Body of pancreas (tissue), 4 donors: ENCODE measurements at places on chromosomes 4 and X. TPM values are rescaled to one million over a fixed set of nuclear protein-coding genes. Genes with fewer than 3 reads are reported as not detected.

DNA sequence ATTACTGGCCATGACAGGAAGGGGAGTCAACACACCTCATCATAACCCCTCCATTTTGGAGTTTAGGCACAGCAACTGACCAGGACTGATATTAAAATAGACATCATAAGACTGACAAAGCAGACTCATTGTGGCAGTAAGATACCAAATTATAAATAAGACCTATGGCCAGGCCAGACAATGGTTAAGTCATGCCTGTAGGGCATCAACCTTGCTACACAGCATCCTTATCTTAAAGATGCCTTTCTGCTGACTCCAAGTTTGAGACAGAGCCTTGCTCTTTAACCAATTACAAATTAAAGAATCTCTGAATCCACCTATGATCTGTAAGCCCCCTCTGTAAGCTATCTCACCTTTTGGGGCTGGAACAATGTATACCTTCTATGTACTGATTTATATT lies 65.5 kb downstream of the VCX2 start:
- no peak overlapping the region for H3K4me3 ChIP-seq
- no peak overlapping the region for H3K27ac ChIP-seq

DNA sequence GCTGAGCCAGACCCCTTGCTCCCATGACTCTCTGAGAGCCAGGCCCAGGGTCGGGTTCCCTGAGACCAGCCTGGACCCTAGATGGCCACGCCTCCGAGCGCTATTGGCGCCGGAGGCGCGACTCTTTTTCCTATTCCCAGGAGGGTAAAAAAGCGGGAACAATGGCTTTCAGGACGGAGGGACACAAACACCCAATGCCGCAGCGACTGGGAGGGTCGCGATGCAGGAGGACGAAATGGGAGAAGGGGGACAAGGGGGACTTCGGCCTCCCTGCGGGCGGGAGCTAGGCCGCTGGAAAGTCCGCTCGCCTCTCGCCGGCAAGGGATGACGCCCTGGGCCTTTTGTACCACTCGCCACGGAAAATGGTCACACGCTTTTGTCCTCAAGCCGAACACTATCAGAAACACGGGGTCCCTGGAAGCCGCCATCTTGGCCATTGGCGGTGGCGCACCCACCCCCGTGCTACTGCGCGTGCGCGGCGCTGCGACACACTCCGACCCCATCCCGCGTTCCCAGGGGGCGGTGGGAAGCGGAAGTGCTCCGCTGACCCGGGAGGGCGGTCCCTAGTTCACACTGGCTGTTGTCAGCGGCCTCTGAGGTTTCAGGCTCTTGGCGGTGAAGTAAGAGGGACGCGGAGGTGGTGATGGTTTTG lies 98.4 kb downstream of the ZNF674 start:
- no peaks in the 10 kb centered on the region for H3K36me3 ChIP-seq
- H3K27me3 ChIP-seq: no peaks in the 10 kb centered on the region
- DNase-seq: peak; percentile 79
- H3K4me3 ChIP-seq: peak overlapping the region; percentile 52
- H3K27ac ChIP-seq: peak overlapping the region; percentile 53
- peaks cover 5% of the 10 kb centered on the region for H3K4me1 ChIP-seq

- no peaks in the 10 kb centered on the region for H3K36me3 ChIP-seq
- peaks cover 3% of the 10 kb centered on the region for H3K4me1 ChIP-seq
- no peak overlapping the region for H3K4me3 ChIP-seq
- H3K27me3 ChIP-seq: no peaks in the 10 kb centered on the region
- DNase-seq: no peak
These were observed 8.0 kb downstream of the OFD1 start for GRCh38 chrX:13742397-13743176.

DNA sequence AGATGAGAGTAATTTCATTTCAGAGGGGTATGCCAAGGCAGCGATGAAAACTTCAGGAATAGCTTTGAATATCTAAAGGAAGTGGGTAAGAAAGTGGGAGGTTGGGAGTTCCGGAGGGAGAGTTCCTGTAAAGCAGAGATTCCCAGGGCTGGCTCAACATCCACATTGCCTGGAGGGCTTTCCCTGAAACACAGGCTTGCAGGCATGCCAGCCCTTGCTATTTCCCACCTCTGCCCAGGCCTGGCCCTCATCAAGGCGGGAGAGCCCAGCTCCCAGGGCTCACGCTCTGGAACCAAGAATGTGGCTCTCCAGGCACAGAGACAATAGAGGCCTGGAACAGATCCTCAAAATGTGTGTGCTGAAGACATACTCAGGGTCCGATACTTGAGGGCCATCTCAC lies 43.8 kb upstream of the CLDN34 start:
- H3K27me3 ChIP-seq: no peaks in the 10 kb centered on the region
- no peaks in the 10 kb centered on the region for H3K36me3 ChIP-seq
- H3K27ac ChIP-seq: no peak overlapping the region
- no peak for DNase-seq

DNA sequence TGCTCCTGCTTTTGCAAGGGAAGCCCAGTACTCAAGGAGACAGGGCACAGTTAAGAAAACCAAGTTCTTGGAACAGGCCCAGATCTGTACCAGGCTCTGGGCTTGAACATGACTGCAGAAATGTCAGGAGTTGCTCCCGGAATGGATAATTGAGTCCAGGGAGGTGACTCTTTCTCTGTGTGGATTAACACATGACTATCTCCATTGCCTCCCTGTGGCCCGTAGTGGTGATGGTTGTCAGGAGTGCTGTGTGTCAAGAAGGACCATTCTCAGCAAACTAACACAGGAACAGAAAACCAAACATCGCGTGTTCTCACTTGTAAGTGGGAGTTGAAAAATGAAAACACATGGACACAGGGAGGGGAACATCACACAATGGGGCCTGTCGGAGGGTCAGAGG lies 39.9 kb downstream of the CCKAR start:
- H3K4me1 ChIP-seq: peaks cover 20% of the 10 kb centered on the region
- no peak for DNase-seq
- no peak overlapping the region for H3K4me3 ChIP-seq
- no peaks in the 10 kb centered on the region for H3K27me3 ChIP-seq

GRCh38 chr4:8213121-8213520 lies 14.0 kb downstream of the SH3TC1 start:
- no peak overlapping the region for H3K4me3 ChIP-seq
- DNase-seq: no peak
- H3K27me3 ChIP-seq: no peaks in the 10 kb centered on the region

DNA sequence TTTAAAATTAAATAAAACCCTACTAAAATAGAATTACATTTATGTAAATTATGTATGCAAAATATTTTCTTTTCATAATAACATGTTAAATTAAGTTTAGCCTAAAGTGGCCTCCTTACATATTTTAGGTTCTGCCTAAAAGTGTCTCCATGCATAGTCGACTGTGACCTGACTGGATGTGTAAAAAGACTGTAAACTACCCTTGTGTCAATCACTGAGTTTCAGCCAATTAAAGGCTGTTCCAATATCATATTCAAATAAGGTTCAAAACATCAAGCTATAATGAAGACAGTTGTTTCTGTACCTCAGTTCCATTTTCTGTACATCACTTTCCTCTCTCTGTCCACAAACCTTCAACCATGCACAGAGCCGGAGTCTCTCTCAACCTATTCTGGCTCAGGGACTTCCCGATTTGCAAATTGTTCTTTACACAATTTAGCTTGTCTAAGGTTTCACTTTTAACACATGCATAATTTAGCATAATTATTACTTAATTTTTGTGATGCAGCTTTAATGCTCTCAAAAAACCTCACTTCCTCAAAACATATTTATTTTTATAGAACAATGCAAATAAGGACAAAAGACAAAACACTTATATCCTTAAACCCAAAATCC lies 60.1 kb downstream of the SH3RF1 start:
- no peaks in the 10 kb centered on the region for H3K27me3 ChIP-seq
- H3K36me3 ChIP-seq: no peaks in the 10 kb centered on the region
- no peak for DNase-seq
- H3K4me1 ChIP-seq: peaks cover 6% of the 10 kb centered on the region
- no peak overlapping the region for H3K27ac ChIP-seq
- no peak overlapping the region for H3K4me3 ChIP-seq

- peaks cover 34% of the 10 kb centered on the region for H3K4me1 ChIP-seq
- peak overlapping the region; percentile 84 for H3K27ac ChIP-seq
- no peak for DNase-seq
- no peaks in the 10 kb centered on the region for H3K27me3 ChIP-seq
- no peaks in the 10 kb centered on the region for H3K36me3 ChIP-seq
These were observed 703 bp upstream of the FTSJ1 start for GRCh38 chrX:48475296-48475695.

DNA sequence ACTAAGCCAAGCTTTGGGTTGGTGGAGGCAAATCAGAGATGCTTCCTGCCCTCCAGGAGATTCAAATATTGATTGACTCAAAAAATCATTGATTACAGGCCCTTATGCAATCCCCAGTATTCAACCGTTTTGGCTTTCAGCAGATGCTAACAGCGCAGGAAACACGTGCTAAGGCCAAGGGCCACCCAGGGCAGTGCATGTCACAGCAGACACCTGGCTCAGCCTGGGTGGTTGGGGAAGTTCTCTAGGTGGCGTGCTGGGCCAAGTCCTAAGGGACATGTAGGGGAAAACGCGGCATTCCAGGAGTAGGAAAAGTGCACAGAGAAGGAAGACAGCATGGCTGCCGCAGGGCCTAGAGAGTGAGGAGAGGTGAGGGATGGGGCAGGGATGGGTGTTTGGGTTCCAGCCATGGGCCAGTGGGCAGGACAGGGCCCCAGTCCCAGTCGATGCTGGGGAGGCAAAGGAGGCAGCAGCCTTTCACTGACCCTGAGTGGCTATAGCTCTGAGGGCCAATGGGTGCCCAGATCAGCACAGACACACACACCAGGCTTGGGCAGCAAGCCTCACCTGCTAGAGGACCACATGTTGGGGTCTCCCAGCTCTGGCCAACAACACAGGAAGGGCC lies 239.1 kb downstream of the EVC2 start:
- no peaks in the 10 kb centered on the region for H3K4me1 ChIP-seq
- no peak overlapping the region for H3K4me3 ChIP-seq
- H3K27ac ChIP-seq: no peak overlapping the region
- no peaks in the 10 kb centered on the region for H3K36me3 ChIP-seq
- no peaks in the 10 kb centered on the region for H3K27me3 ChIP-seq
- DNase-seq: no peak

DNA sequence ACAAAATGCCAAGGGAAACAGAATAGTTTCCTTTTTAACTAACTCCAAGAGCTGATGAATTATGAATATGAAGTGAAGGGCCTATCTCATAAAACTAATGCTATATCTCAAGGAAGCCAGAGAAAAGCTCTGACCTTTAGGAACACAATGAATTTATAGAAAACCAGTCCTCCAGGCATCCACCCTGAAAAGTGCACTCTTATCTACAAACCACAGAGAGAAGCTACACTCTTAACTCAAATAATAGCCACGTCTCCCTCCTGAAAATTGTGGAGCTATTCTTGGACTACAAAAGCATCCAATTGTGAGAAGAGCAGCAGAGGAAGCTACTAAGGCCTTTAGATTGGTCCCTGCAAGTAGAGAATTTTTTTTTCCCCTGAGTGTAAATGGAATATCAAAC lies 253.9 kb downstream of the IL15 start:
- H3K36me3 ChIP-seq: no peaks in the 10 kb centered on the region
- H3K4me3 ChIP-seq: no peak overlapping the region
- no peak for DNase-seq
- H3K27ac ChIP-seq: no peak overlapping the region
- H3K4me1 ChIP-seq: no peaks in the 10 kb centered on the region
- H3K27me3 ChIP-seq: no peaks in the 10 kb centered on the region

DNA sequence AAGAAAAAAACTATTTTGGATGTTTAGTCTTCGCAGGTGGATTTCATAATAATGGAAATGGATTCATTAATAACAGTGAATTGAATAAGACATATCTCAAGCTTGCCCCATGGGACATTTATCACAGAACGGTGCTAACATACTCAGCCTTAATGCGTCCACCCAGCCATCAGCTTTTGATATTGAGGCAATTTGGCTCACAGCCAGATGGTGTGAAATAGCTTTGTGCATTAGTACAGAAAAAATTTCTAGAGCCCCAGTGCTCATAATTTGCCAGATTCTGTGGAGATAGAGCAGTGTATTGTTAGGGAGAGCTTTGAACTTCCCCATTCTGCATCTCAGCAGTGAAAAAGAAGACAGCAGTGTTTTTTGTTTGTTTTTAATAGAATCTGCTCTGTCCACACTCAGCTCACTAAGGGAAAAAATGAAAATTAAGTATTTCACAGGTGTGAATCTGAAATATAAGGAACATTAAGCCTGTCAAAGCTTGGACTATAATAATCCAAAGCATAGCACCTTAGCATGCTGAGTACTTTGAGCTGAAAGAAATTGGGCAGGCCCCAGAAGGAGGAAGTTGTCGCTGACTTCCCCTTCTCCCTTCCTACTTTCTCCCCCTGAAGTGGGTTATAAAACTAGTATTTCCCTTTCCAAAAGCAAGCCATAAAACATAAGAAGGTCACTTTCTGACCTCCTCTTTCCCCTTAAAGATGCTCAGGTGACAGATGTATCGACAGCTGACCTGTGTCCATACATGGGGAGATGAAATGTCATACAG lies 295.8 kb downstream of the MAGEB5 start:
- no peaks in the 10 kb centered on the region for H3K36me3 ChIP-seq
- DNase-seq: no peak
- no peaks in the 10 kb centered on the region for H3K4me1 ChIP-seq
- H3K27me3 ChIP-seq: no peaks in the 10 kb centered on the region

- peak overlapping the region; percentile 40 for H3K27ac ChIP-seq
- no peaks in the 10 kb centered on the region for H3K36me3 ChIP-seq
- no peak overlapping the region for H3K4me3 ChIP-seq
- DNase-seq: no peak
- H3K27me3 ChIP-seq: no peaks in the 10 kb centered on the region
These were observed 511 bp upstream of the NKX6-1 start for GRCh38 chr4:84499624-84499982.

DNA sequence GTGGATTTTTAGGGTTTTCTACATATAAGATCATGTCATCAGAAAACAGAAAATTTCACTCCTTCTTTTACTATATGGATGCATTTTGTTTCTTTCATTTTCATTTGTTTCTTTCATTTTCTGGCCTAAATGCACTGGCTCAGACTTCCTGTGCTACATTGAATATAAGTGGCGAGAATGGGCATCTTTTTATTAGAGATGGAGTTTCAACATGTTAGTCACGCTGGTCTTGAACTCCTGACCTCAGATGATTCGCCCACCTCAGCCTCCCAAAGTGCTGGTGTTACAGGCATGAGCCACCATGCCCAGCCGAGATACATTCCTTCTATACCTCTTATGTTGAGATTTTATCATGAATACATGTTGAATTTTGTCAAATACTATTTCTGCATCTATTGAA lies 61.8 kb downstream of the BRWD3 start:
- H3K27ac ChIP-seq: no peak overlapping the region
- no peak overlapping the region for H3K4me3 ChIP-seq
- H3K36me3 ChIP-seq: no peaks in the 10 kb centered on the region
- no peaks in the 10 kb centered on the region for H3K4me1 ChIP-seq
- no peaks in the 10 kb centered on the region for H3K27me3 ChIP-seq
- no peak for DNase-seq

DNA sequence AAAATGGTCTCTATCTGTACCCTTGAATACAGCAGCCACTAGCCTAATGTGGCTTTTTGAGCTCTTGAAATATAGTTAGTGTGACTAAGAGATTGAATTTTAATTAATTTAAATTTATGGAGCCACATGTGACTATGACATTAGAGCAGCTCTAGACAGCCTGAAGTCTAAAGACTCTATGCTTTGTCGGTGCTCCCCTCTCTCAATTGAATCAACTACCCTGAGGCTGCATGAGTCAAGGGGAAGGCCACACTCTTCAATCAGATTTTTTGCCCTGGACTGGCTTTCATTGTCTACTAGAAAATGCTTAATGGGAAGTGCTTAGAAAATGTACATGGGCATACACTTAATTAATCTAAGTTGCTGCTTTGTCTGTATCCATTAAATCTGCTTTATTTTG lies 11.7 kb downstream of the TLR7 start:
- no peaks in the 10 kb centered on the region for H3K27me3 ChIP-seq
- no peaks in the 10 kb centered on the region for H3K4me1 ChIP-seq
- DNase-seq: no peak
- no peak overlapping the region for H3K27ac ChIP-seq
- no peak overlapping the region for H3K4me3 ChIP-seq
- no peaks in the 10 kb centered on the region for H3K36me3 ChIP-seq

The MAD2L1 gene
- total RNA-seq: 0.78 TPM

The KLF8 gene
- total RNA-seq: 2.0 TPM
